ENCODE measurements at places on chromosomes 4 and X. TPM values are rescaled to one million over a fixed set of nuclear protein-coding genes. Genes with fewer than 3 reads are reported as not detected.

- ATAC-seq, result no peak
These were observed 106.2 kb downstream of the CCNG2 start for GRCh38 chr4:77263247-77263646.

DNA sequence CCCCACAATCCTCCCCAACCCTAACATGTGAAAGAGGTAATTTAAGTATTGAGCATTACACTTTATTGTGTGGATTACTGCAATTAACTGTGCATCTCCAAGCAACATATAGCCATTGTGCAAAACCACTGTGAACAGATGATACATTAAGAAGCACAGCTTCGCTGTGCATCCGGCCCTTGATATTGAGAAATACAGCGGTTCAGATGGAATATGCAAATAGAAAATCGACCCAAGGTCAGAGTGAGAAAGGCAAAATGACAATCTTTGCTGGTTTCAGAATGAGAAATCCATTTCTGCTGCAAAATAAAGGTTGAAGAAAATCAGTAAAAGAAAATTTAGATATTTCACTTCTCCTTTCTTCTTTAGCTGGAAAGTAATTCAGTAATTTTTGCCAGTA, 805.9 kb upstream of the GRID2 start:
- ATAC-seq, result no peak

Gene PDCL2
- total RNA-seq, result not detected

GRCh38 chr4:139887962-139888735, 222.5 kb downstream of the MGST2 start:
- ATAC-seq, result no peak

Measured in gastroesophageal sphincter (tissue), 4 donors.